A673 (cell line): ENCODE measurements at places on chromosomes 7 and 10. TPM values are rescaled to one million over a fixed set of nuclear protein-coding genes. Genes with fewer than 3 reads are reported as not detected.
A peak's percentile ranks its signal among the peaks of the same experiment; 100 is the strongest.

GRCh38 chr7:87451187-87451586 is 24.3 kb downstream of the ABCB4 start:
- DNase-seq, result no peak

GRCh38 chr7:36684954-36685353 is 39.3 kb downstream of the AOAH start:
- no peak for DNase-seq

GRCh38 chr10:26622891-26623290 is 74.6 kb upstream of the PDSS1 start:
- no peak for DNase-seq

GRCh38 chr7:101436857-101437576 is 74.3 kb downstream of the COL26A1 start:
- peak; percentile 37 for DNase-seq

DNA sequence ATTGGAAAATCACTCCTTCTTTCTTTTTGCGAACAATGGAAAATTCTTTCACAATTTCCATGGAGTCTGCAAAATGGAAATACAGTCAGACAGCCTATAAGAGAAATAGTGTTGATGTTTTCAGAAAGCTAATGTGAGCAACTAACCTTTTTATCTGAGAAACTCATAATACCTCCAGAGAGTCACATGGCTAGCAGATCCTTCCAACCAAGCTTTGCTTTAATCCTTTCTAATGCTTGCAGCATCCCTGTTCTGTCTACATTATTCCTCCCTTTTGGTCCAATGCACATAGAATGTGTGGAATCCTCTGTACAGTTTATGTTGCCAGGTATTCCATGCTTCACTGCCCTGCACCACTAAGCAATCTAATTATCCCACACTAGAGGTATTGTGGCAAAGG is 717.5 kb upstream of the LRRN3 start:
- no peak for DNase-seq

DNA sequence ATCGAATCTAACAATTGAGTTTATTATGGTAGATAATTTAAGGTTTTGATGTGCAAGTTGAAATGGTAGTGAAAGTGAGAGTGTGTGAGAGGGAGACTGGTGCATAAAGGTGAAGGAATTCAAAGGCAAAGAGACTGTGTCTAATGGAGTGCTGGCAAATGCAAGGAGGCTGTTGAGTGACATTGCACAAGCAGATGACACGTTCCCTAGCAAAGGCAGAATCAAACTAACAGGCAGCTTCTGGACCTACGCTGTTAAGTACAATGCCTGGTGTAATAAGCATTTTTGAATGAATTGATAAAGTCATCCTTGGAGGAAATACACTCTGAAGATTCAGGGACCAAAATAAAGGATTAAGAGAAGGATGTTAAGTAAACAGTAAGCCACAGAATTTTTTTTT is 11.7 kb upstream of the GPR141 start:
- DNase-seq, result no peak

- no peak for DNase-seq
Observed at GRCh38 chr10:521261-522250, 167.9 kb downstream of the DIP2C start.

- DNase-seq, result no peak
Observed at GRCh38 chr10:98312822-98313221, 44.8 kb upstream of the LOXL4 start.

DNA sequence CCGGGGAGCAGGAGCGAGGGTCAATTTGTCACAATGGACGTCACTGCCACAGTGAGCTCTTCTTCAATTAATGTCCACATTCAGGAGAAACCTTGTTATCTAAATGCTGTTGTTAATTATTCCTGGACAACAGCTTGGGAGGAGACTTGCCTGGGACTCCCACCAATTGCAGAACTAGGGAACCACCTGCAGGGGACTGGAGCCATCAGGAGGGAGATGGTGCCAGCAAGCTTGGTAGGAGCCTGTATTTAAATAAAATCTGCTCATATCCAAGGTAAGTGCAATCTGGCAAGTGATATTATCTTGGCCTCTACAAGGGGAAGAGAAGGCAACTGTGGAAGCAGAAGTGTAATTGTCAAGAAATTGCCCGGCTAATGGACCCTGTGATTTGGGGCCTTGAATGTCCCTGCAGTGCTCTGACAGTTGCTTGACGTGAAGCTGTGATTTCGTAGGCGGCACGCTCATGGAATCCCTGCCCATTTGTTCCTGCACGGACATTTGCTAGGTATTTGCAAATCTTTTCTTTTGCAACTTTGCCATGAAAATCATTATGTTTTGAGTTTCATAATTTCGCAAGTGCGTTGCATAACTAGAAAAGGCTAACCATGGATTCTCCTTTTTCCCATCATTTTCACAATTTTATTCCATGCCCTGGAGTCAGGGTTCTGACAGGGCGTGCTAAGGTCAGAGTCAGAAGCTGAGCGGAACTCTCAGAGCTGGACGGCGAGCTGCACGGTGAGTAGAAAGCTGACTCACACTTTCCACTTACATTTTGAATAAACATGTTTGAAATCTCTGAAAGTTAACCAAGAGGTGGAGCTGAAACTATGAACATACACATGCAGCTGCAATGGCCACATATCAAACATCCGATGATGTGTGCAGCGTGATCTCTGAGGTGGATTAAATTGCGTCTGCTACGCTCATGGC is 84.9 kb upstream of the TCERG1L start:
- DNase-seq, result no peak

- no peak for DNase-seq
Observed at GRCh38 chr7:47557694-47558670, 23.9 kb downstream of the TNS3 start.

- no peak for DNase-seq
Observed at GRCh38 chr7:22214000-22214399, 143.0 kb downstream of the RAPGEF5 start.

GRCh38 chr7:98930464-98930863 is 52.1 kb downstream of the TRRAP start:
- DNase-seq, result no peak

GRCh38 chr7:100472121-100472851 is 6.7 kb downstream of the TSC22D4 start:
- DNase-seq, result peak; percentile 49

DNA sequence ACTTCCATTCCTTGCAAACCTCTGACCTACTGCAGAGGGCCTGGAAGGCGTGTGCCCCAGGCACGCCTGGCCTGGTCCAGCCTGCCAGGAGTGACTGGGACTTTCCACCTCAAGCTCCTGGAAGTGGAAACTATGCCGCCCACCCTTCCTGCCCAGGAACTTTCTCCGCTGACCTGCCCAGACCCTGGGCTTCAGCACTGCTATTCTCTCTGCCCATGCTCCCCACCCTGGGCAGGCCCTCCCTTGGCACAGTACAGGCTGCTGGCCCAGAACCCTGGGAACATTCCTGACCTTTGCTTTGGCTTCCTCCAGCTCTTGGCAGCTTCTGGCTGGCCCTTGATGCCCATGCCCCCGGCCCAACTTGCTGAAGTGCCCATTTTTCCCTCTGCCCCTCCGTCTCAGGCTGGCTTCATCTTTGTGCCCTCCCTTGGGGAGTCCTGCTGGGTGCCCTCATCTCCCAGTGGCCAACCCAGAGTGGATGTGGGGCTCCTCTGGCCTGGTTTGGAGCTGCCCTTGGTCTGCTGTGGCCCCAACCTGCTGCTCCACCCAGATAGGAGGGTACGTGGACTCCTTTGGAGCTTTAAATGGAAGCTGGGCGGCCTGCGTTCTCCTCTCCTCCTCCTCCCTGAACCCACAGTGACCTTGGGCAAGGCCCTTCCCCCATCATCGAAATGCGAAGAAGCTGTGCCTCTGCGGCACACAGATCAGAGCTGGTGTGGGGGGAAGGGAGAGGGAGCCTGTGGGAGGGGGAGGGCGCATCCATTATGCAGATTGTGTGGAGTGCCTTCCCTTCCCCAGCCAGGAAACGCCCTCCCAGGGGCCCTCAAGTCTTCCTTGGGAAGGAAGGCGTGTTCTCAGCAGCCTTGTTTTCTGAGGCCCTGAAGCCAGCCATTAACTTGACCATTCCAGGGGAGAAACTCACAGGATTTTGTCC is 3.4 kb downstream of the MMRN2 start:
- peak; percentile 71 for DNase-seq

DNA sequence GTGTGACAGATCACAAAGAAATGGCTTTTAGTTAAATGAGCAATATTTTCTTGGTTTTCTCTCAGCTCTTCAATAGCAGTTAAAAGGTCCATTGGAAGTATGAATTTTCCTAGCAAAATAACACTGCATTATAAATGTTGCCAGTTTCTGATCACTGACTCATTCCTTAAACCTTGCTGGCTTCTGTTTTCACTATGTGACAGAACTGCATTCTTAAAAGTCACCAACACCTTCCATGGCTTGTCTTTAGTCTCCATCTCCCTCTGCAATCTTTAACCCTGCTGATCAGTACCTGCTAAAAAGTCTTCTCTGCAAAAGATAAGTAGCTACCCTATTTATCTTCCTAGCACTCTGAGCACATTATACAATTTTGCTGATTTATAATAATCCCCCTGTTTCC is 405.0 kb upstream of the LRRN3 start:
- DNase-seq, result no peak

DNA sequence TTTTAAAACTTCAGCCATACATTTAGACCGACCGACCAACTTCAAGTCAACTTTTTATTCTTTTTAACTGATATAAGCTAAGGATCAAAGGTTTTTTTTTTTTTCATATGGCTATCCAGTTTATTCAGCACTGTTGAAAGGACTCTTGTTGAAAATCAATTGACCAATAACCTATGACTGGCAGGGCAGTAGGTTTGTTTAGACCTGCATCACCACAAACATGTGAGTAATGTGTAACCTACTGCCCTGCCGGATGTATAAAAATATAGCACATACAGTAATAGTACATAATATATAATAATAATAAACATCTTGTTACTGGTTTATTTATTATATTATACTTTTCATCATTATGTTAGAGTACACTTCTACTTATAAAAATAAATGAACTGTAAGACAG is 434.6 kb upstream of the SEMA3A start:
- no peak for DNase-seq

- peak; percentile 79 for DNase-seq
Observed at GRCh38 chr10:27240212-27241009, at the start of gene ACBD5. Gene ACBD5, minus strand, starts transcription at chr10:27240797. Its CDS starts 109 bp downstream, at chr10:27240688.

- no peak for DNase-seq
Observed at GRCh38 chr10:76560338-76560737, 1077.3 kb downstream of the KCNMA1 start.

GRCh38 chr10:191703-192518 is 56.7 kb downstream of the ZMYND11 start:
- peak; percentile 39 for DNase-seq

DNA sequence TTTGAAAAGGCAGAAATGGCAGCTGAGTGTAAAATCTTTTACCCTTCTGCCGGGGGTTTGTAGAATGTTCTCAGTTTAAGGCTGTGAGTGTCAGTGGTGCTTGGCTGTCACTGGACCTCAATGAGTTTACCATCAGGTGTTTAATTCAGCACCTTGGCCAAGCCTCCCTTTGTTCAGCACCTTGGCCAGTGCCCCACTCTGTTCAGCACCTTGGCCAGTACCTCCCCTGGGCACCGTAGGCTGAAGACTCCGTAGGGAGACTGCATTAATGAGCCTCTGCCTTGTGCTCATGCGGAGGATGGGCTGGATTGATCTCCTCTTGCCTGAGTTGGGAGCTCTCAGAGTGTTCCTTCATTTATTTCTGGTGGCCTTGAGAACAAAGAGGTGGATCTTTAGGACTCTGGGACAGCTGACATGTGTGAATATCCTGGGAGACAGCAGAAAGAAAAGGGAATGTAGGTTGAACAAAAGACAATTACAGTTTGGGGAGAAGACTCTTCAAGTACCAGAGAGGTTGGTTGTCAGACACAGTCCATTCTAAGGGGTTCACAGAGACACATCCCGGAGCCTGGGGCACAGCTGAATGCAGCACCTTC is 1.6 kb downstream of the FAM24A start:
- DNase-seq, result peak; percentile 62

Gene ARHGAP22
- total RNA-seq, result 0.47 and 0.79 TPM in 2 replicates

Gene MGMT
- 19.5 and 28.0 TPM in 2 replicates for total RNA-seq

Gene CALHM1
- total RNA-seq, result not detected in 2 replicates

Gene HYAL4
- not detected in 2 replicates for total RNA-seq

Gene CACUL1
- total RNA-seq, result 31.9 and 33.6 TPM in 2 replicates

Gene IFT22
- total RNA-seq, result 41.9 and 47.6 TPM in 2 replicates

Gene FRMPD2
- total RNA-seq, result not detected in 2 replicates

Gene OR2A42
- 0.21 and 0.37 TPM in 2 replicates for total RNA-seq

Gene MACC1
- not detected in 2 replicates for total RNA-seq

Gene FGL2
- total RNA-seq, result not detected in 2 replicates

Gene AGAP5
- 5.7 and 6.4 TPM in 2 replicates for total RNA-seq

Gene MUC12
- total RNA-seq, result 0.67 and 0.94 TPM in 2 replicates

Gene SPACDR
- 2.9 and 3.9 TPM in 2 replicates for total RNA-seq

Gene PRPF18
- 21.9 and 22.9 TPM in 2 replicates for total RNA-seq

Gene ZNF488
- total RNA-seq, result 0.09 TPM in 2 replicates

Gene RASSF4
- total RNA-seq, result 0.71 and 1.6 TPM in 2 replicates
